RWPE2 (cell line): ENCODE measurements at places on chromosomes 3 and 15.

DNA sequence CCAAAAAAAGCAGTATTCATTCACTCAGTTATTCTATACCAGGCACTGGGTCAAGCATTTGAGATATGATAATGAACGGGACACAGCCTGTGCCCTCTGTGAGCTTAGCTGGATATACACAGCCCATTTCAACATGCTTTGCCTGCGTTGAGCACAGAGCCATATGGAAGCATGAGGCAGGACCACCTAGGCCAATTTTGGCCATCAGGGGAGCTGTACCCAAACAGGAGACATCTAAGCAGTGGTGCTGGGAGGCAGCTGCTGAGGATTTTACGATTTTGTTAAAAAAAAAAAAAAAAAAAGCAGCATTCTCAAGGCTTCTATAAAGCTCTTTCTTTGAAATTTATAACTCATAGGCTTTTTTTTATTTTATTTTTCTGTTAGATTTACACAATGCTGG lies 87.2 kb upstream of the SLC2A2 start:
- no peak for DNase-seq

DNA sequence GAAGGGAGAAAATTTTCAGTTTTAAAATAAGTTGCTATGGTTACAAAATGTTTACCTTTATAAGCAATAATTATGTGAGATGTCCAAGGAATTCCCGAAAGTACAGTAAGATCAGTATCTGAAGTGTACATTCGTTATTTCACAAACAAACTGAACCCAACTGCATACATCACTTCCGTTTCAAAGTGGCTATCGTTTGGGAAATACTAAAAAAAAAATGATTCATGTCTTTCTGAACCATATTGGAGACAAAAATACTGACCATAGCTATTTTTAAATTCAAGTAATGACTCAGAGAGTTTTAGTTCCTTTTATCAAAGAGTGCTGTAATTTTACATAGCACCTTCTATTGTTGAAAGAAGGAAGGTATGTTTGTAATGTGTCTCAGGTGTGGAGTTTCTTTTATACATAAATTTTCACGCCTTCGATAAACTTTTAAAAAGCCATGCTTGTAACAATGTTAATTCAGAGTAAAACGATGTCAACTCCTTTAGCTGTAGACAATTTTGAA lies 8.0 kb upstream of the ANKRD28 start:
- no peak for DNase-seq

DNA sequence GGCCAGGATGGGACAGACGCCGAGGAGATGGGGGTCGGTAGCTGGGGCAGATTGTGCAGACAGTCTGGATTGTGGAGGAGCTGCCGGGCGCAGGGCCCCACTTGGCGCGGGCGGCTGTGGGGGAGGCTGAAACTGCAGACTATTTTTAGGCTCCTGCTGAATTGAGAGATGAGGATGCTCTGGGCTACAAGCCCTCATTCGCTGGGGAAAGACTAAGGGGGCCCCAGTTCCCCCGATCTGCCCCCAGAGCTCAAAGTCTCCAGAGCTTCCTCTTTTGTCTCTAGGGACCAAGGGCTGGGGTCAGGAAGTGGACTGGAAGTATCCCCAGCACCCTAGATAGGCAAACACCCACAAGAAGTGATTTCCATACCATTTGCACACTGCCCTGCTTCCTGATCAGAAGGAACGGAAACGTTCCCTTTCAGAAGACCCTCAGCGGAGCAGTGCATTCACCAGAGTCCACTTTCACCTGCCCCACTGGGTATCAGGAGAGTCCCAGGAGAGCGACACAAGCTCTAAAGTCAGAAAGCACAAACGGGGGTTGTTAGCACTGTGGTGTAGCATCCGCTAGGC lies 29.7 kb downstream of the SEMA7A start:
- no peak for DNase-seq

DNA sequence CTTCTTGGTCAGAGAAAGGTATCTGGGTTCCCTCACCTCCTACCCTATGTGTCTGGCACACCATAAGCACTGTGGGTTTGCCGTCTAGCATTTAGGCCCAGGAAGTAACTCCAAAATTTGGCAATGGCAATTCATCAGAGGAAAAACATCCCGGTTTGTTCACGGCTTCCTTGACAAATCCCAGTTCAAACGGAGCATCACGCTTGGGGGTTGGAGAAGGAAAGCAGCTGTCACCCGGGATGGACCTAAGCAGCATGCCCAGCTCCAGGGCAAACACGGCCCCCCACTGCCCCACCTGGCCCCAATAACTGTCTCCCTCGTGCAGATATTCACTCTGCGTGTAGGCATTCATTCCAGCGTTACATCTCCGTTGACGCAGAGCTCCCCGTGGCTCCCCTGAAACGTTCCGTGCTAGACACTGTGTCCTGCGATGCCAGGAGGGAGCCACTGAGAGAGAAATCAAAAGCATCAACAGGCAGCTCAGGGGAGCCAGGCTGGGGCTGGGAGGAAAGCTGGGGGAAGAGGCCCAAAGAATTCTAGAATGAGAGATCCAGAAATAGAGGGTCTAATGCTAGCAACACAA lies 41.4 kb downstream of the NTRK3 start:
- DNase-seq: no peak

- no peak for DNase-seq
These were observed 48.3 kb upstream of the B3GALNT1 start for GRCh38 chr3:161153480-161153879.

- no peak for DNase-seq
These were observed 100.7 kb upstream of the SCN10A start for GRCh38 chr3:38916706-38917105.

DNA sequence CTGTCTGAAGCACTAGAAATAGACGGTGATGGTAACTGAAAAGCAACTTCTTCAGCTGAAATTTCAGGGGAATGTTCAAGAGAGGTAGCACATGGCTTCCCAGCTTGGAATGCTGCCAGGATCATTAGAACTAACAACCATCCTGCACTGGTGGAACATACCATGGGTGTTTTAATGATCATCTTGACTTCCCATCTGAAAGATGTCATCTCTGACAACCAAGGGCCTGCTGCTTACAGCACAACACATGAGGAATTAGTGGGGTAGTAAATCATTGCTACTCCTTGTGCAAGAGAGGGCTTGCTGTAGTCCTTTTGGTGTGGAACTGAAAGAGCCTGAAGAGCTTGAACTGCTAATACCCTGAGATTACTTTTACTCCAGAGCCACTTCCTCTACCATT lies 853.7 kb downstream of the MCTP2 start:
- DNase-seq: no peak

GRCh38 chr3:42736531-42736930 lies 33.9 kb upstream of the HHATL start:
- DNase-seq: no peak

DNA sequence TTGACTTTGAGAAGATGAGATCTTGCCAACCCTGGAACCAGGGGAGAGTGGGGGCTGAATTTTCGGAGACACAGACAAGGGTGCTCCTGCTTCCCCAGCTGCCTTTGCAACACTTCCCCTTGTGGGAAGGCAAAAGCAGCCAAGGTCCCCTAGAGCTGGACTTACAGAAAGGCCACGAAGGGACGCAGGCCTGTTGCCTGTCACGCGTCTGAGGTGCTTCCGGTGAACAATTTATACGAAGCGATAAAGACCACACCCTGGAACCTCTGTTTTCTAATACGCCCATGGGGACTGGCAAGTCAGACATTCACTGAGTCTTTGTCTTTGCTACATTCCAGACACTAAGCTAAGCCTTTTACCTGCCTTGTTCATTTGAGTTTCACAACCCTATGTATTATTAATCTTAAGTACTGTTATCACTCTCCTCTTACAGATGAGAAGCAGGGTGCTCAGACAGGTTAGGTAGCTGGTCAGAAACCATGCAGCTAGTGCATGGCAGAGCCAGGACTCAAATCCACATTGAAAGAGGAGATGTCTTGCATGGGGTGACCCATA lies 13.2 kb downstream of the MEGF11 start:
- DNase-seq: no peak

DNA sequence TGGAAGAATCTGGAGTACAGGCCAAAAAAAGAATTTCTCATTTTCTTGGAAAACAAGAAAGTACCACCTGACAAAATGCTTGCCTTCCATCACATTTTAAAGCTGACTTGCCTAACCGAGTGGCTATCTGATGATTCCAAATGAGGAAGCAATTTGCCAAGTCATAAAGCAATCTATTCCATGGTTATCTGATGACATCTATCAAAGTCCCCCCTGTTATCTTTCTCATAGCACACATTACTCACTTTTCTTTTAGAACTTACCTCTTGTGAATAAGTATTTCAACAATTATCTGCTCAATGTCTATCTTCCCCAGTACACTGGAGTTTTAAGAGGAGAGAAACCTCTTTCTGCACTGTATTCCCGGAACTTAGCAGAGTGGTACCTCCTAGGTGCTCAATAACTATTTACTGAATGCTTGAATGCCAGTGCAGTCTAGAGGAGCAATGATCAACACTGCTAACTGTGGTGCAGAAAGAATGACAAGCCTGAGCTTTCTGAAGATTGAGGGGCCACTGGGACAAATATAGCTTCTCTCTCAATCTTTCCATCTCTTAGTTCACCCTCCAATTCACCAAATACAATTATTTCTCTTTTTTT lies 186.3 kb upstream of the ATP11B start:
- DNase-seq: no peak

- no peak for DNase-seq
These were observed 94.2 kb downstream of the THRB start for GRCh38 chr3:24400450-24400849.

GRCh38 chr15:92107510-92107909 lies 254.0 kb downstream of the SLCO3A1 start:
- DNase-seq: no peak

DNA sequence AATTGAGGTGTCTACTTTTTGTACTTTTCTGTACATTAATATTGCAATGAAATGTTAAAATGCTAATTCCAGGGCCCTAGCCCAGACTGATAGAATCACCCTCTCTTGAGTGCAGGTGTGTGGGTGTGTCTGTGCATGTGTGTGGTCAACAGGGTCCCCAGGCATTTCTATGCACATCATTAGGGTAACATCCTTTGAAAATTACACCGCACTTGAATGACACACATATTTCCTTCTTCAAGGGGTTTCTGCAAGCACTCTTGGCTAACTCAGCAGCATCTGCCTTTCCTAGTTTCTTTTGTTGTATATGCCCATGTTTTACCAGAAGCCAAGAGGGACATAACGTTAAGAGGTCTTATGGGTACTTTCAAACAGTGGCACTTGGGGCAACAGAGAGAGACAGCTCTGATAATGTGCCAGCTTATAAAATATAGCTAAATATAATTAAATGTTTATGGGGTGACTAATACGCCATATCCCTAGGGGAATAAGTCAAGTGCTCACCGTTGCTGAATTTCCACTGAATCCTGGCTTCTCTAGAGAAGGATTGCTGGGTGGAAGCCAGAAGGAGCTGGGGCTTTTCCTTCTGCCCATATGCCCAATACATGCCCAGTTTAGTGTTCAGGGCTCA lies 54.5 kb upstream of the LRIG1 start:
- DNase-seq: no peak

GRCh38 chr3:35071772-35072171 lies 567.6 kb upstream of the ARPP21 start:
- DNase-seq: no peak

DNA sequence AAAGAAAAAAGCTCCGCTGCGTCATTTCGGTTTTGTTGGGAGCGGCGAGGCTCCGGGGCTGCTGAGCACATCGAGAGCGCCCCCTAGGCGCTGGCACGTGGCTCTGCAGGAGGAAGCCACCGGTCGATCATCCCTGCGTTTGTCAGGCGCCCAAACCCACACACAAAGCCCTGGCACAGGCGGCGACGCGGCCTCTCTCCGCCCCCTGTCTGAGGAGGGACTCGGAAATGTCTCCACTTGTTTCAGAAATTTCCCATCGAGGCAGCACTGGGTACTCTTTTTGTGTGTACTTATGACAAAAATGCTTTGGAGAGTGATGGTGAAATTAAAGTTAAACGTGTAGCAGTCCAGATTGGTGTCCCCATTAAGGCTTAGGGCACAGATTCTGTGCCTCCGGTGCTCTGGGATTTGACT lies 407.3 kb upstream of the ONECUT1 start:
- no peak for DNase-seq

DNA sequence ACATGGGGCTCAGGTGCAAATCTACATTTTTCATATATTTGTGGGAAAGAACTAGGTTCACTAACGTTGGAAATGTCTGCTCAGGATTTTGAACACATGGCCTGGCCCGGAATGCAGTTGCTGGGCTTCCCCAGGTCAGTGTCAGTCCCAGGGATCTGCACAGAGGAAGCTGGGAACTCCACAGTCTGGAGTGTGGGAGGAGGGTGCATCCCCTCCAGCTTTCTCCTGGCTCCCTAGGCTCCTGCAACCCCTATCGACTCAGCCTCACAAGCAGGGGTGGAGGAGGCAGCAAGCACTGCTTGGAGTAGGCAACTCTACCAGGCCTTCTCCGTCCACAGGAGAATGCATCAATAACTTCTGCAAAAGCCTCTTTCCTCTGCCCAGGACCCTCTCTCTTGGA lies 30.1 kb upstream of the HCN4 start:
- peak; percentile 16 for DNase-seq

- DNase-seq: no peak
These were observed 3.2 kb upstream of the ILDR1 start for GRCh38 chr3:122025296-122025695.

- DNase-seq: no peak
These were observed 15.1 kb downstream of the XXYLT1 start for GRCh38 chr3:195255571-195256501.

- DNase-seq: peak; percentile 77
These were observed 394.1 kb upstream of the TBL1XR1 start for GRCh38 chr3:177591379-177591778.

- DNase-seq: no peak
These were observed 69.5 kb downstream of the PGPEP1L start for GRCh38 chr15:98938105-98938417.

GRCh38 chr3:180284331-180285110 lies 247.8 kb upstream of the PEX5L start:
- no peak for DNase-seq

DNA sequence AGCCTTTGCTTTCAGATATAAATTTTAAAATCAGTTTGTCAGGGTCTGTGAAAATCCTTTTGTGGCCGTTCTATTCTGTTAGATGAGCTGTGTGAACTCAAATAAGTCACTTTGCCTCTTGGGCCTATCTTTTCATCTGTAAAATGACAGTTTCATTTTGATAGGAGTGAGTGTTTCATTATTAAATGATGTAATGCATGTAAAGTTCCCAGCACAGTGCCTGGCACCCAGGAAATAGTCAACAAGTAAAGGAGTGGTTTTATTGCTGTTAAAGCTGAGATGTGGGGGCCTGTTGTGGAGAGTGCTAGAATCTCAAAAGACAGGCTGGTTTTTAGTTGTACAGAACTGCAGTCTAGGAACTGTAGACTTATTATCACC lies 394.5 kb upstream of the CFAP20DC start:
- DNase-seq: no peak

GRCh38 chr15:41061667-41062066 lies 54.4 kb downstream of the INO80 start:
- DNase-seq: no peak
